ENCODE measurements at places on chromosomes 16 and 17.

DNA sequence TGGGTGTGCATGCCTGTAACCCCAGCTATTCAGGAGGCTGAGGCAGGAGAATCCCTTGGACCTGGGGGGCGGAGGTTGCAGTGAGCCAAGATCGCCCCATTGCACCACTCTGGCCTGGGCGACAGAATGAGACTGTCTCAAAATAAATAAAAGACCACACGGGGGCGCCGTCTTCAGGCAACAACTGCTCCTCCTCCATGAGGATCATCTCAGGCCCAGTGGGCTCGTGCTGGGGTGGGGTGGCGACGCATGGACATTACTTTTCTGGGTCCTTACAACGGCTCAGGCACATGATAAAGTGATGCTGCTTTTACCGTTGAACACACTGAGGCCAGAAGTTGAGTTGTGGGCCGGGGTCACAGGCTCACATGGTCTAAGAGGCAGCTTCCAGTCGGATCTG, 56.2 kb downstream of the PRMT7 start:
- peak; percentile 16 for DNase-seq
- H3K27ac ChIP-seq: no peak overlapping the region
- H3K4me1 ChIP-seq: no peaks in the 10 kb centered on the region
- H3K27me3 ChIP-seq: no peaks in the 10 kb centered on the region

- peaks cover 16% of the 10 kb centered on the region for H3K4me1 ChIP-seq
- H3K27ac ChIP-seq: peak within 1 kb of the TSS; percentile 75
- peak within 1 kb of the TSS; percentile 47 for H3K4me3 ChIP-seq
- H3K36me3 ChIP-seq: no peaks in the 10 kb centered on the region
Observed at GRCh38 chr17:28711723-28712031, at the start of gene PROCA1. Gene PROCA1, minus strand, starts transcription at chr17:28711888. Its CDS starts 228 bp downstream, at chr17:28711660.

DNA sequence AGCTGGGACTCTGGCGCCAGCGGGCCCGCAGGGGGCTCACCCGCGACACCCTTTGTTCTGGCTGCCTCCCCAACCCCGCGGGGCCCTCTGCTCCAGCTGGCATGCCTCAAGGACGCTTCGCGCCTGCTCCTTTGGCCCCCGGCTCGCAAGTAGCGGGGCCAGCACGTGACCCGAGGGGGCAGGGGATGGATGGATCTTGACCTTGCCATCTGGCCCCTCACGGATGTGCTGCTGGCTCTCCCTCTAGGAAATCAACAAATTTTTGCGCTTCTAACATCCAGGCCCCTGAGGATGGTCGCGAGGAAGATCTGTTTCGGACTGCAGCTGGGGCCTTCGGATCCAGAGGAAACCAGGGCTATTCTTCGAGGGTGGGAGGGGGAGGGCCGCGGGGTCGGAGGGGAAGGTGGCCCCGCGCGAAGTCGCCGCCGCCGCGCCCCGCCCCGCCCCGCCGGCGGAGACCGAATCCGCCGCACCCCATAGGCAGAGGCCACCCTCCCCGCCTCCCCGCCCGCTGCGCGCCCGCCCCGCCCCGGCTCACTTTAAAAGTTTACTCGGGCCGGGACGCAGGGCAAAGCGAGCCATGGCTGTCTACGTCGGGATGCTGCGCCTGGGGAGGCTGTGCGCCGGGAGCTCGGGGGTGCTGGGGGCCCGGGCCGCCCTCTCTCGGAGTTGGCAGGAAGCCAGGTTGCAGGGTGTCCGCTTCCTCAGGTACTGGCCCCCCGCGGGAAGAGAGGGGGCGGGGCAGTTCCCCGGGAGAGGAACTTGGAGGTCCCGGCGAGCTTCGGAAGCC, at the start of gene ACSF2:
ACSF2 (plus strand) TSS at position 537 of the 790 bp plus-strand sequence; CDS start at position 581, 44 bp downstream.
- H3K27ac ChIP-seq: peak within 1 kb of the TSS; percentile 73
- peak within 1 kb of the TSS; percentile 73 for H3K4me3 ChIP-seq
- no peak for DNase-seq
- no peaks in the 10 kb centered on the region for H3K27me3 ChIP-seq
- peaks cover 31% of the 10 kb centered on the region for H3K4me1 ChIP-seq

GRCh38 chr16:10312784-10313724, 72.8 kb upstream of the ATF7IP2 start:
- no peaks in the 10 kb centered on the region for H3K27me3 ChIP-seq
- DNase-seq: no peak
- no peaks in the 10 kb centered on the region for H3K36me3 ChIP-seq
- H3K4me1 ChIP-seq: no peaks in the 10 kb centered on the region

- H3K36me3 ChIP-seq: peaks cover 53% of the 10 kb centered on the region
- DNase-seq: no peak
- H3K27me3 ChIP-seq: no peaks in the 10 kb centered on the region
- no peak overlapping the region for H3K27ac ChIP-seq
- no peak overlapping the region for H3K4me3 ChIP-seq
Observed at GRCh38 chr17:82465023-82465603, 6.6 kb downstream of the NARF start.

DNA sequence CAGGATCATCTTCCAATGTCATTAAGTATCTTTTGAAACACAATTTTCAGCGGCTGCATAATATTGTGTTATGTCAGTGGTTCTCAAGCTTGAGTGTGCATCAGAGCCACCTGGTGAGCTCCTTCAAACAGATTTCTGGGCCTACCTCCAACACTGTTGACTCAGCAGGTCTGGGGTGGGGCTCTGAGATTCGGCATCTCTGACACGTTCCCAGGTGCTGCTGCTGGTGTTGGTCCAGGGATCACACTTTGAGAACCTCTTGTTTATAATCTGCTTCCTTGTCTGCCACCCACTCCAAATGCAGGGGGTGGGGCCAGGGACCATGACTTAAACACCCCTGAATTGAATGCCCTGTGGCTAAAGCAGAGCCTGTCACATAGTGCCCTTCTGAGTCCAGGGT, 73.8 kb upstream of the HNF1B start:
- H3K4me1 ChIP-seq: peaks cover 32% of the 10 kb centered on the region
- no peak overlapping the region for H3K4me3 ChIP-seq
- H3K36me3 ChIP-seq: no peaks in the 10 kb centered on the region

DNA sequence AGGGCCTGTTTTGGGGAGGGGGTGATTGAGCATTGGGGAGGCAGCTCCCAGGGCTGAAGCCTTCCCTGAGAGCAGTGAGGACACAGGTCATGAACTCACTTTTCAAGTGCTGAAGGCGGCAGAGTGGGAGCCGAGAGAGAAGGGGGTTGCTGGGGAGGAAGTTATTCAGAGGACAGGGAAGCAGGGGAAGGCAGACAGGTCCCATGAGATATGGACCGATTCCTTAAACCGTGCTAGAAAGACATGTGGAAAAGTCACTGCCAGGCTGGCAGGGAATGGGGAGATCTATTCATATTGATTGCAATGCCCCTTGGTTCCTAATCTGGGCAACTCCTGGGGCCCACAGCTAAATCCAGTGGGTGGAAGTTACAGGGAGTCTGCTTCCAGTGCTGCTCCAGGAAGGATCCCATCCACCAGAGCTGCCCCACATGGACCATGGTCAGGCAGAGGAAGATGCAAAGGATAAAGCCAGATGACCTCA, 1.1 kb downstream of the CCL4 start:
- H3K27me3 ChIP-seq: 0 out of 2 replicates have a peak, but pooled peaks cover 4% of the 10 kb centered on the region
- DNase-seq: no peak
- H3K27ac ChIP-seq: no peak overlapping the region

DNA sequence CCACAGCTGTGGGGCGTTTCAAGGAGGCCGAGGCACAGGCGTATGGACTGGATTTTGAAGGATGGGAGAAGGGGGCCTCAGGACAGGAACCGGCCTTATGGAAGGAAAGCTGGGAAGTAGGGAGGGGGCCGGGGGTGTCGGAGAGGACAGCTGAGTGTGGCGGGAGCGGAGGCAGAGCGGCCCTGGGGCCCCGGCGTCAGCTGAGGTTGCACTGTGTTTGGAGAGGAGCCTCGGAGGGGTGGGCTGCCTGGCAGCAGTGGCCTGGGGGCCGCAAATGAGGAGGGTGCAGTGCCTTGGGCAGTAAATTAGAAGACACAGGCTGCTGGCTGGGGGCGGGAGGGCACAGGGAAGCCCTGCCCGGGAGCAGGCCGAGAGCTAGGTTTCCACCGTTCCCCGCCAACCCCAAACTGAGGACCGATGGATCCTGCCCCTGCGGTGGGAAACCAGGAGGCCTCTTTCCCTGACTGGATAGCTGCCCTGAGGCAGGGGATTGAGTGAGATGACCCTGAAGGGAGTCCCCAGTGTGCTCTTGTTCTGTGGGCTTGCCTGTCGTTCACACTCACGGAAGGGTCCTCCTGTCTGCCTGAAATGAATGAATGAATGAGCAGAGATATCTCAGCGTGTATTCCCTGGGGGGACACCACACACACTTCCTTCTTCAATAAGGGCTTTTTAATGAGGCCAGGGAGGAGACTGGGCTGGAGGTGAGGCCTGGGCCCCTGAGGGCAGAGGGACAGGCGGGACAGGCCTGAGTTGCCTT, 18.4 kb downstream of the FOXJ1 start:
- H3K27me3 ChIP-seq: no peaks in the 10 kb centered on the region
- no peaks in the 10 kb centered on the region for H3K36me3 ChIP-seq
- peaks cover 15% of the 10 kb centered on the region for H3K4me1 ChIP-seq
- H3K27ac ChIP-seq: peak overlapping the region; percentile 47

DNA sequence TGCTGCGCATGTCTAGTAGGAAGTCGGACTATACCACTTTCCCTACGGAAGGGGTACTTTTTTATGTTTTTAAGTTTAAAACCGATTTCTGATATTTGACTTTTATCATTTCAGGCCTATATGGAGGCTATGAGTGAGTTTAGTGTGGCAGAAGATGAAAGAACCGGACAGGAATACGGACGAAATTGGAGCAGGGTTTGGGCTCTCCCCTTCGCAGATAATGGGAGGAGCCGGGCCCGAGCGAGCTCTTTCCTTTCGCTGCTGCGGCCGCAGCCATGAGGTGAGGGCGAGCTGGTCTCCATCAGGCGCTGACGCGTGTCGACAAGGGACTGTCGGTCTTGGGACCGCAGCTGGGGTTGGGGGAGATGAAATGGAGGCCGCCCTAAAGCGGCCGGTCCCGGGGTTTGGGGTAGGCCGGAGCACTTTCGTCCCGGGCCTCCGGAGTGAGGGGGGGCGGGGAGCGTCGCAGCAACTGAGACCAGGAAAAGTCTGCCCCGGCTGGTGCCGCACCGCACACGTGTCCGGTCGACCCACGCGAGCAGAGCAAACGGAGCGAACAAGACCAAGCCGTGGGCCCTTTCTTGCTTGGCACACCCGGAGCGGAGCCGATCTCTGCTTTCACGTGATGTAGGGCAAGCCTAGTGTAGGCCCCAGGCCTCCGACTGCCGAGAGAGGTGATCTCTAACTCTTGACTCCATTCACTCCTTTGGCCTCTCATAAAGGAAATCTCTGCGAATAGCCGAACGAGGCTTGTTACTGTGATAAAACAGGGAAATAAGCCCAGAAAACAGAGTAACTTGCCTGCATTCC, at the start of gene RPL19:
RPL19 (plus strand) TSS at position 214 of the 810 bp plus-strand sequence; CDS start at position 276, 62 bp downstream.
- peak within 1 kb of the TSS; percentile 93 for H3K27ac ChIP-seq
- peaks cover 54% of the 10 kb centered on the region for H3K4me1 ChIP-seq
- H3K4me3 ChIP-seq: peak within 1 kb of the TSS; percentile 66
- DNase-seq: no peak
- H3K36me3 ChIP-seq: peaks cover 43% of the 10 kb centered on the region

GRCh38 chr16:88566158-88566557, 4.0 kb upstream of the ZC3H18 start:
- peaks cover 8% of the 10 kb centered on the region for H3K4me1 ChIP-seq
- DNase-seq: peak; percentile 34
- H3K4me3 ChIP-seq: no peak overlapping the region
- H3K27ac ChIP-seq: no peak overlapping the region
- H3K27me3 ChIP-seq: no peaks in the 10 kb centered on the region

DNA sequence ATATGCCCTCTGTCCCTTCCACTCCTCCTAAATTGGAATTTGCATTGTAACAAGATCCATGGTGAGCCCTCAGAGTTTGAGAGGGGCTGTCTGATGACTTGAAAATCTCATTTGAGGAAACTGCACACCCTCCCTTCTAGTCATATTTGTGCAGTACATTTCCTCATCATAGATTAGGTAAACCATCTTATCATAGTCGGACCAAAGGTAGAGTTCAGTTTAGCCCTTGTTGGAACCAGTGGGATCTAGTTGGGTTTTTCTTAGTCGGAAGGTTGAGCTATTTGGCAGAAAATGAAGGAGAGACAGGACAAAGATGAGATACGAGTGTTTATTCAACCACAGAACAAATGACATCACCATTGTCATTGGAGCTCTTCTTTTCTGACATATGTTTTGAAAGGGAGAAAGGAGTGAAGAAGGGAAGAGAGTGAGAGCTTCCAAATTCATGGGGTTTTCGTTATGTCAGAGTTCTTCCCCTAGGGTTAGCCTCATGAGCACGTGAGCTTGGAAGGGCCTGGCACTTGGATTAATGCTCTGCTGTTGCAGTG, 15.8 kb upstream of the KRT20 start:
- H3K4me1 ChIP-seq: peaks cover 55% of the 10 kb centered on the region
- peak overlapping the region; percentile 96 for H3K27ac ChIP-seq
- H3K36me3 ChIP-seq: no peaks in the 10 kb centered on the region

GRCh38 chr17:63571632-63572310, 21.5 kb downstream of the DCAF7 start:
- DNase-seq: no peak
- H3K27me3 ChIP-seq: no peaks in the 10 kb centered on the region
- no peak overlapping the region for H3K4me3 ChIP-seq
- no peaks in the 10 kb centered on the region for H3K36me3 ChIP-seq

DNA sequence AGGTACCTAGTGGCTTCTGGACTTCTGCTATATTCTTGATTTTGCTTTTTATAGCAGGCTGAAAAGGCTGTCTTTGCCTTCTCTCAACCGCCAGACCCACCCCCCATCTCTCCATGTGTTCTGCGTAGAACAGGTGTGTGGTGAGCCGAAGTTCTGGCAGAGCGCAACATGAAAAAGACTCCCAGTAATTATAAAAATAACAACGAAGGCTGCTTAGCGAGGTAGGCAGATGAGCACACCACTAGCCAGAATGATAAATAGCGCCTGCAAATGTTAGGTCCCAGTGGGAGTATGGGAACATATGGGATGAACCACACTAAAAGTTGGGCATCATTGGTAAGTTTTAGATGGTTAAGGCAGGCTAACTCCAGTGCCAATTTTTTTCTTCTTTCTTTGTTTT, 14.0 kb upstream of the RBFOX1 start:
- no peak for DNase-seq
- H3K27ac ChIP-seq: no peak overlapping the region
- H3K4me3 ChIP-seq: no peak overlapping the region
- H3K4me1 ChIP-seq: no peaks in the 10 kb centered on the region
- no peaks in the 10 kb centered on the region for H3K27me3 ChIP-seq
- H3K36me3 ChIP-seq: no peaks in the 10 kb centered on the region

GRCh38 chr16:84120023-84120422, 3.3 kb upstream of the MBTPS1 start:
- no peak overlapping the region for H3K4me3 ChIP-seq
- no peak overlapping the region for H3K27ac ChIP-seq
- 0 out of 2 replicates have a peak, but pooled peaks cover 9% of the 10 kb centered on the region for H3K36me3 ChIP-seq
- H3K27me3 ChIP-seq: no peaks in the 10 kb centered on the region
- H3K4me1 ChIP-seq: peaks cover 21% of the 10 kb centered on the region
- DNase-seq: no peak

DNA sequence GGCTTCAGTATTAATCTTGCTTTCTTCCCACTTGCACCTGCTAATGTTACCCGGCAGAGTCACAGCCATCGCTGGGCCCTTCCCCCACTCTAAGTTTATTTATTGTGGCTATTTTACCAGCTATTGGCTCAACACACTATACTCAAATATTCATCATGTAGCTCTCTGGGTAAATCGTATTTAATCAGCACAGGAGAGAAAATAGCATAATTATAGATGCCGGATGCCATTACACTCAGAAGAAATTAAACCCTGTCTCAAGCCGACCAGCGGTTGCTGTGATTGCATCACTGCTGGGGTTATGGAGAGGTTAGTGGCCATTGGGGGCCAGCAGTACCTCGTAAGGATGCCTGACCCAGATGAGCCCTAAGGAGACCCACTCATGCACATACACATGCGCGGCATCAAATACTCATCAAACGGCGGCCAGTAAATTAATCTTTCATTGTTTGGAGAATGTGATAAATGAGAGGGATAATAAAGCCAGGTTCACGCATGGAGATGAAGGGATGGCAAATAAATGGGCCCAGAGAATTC, 269.5 kb upstream of the ZFHX3 start:
- H3K36me3 ChIP-seq: no peaks in the 10 kb centered on the region
- H3K4me1 ChIP-seq: no peaks in the 10 kb centered on the region
- H3K27ac ChIP-seq: no peak overlapping the region
- no peak for DNase-seq

Data from HCT116 (cell line).